GM12864 (cell line): ENCODE measurements at places on chromosomes 11 and 22.

GRCh38 chr22:20243537-20244249 is 24.4 kb downstream of the RTN4R start:
- no peak for DNase-seq

DNA sequence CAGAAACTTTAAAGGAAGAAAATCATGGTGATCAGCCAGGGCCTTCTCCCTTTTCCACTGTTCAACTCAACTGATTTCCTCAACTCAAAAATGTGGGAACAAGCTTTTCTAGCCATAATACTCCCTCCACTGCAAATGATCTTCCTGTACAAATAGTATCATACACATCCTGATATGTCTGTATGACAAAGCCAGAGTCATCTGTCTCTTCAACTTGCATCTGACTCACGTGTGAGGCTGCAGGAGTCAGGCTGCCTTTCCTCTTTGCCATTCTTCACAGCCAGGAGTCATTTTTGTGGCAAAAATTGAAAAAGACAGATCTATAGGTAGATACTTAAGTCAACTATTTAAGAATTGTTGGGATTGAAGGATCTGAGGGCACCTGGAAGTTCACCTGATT is 13.3 kb downstream of the PATZ1 start:
- DNase-seq = no peak

- DNase-seq = no peak
These were observed 23.2 kb downstream of the TIMP3 start for GRCh38 chr22:32824531-32825312.

DNA sequence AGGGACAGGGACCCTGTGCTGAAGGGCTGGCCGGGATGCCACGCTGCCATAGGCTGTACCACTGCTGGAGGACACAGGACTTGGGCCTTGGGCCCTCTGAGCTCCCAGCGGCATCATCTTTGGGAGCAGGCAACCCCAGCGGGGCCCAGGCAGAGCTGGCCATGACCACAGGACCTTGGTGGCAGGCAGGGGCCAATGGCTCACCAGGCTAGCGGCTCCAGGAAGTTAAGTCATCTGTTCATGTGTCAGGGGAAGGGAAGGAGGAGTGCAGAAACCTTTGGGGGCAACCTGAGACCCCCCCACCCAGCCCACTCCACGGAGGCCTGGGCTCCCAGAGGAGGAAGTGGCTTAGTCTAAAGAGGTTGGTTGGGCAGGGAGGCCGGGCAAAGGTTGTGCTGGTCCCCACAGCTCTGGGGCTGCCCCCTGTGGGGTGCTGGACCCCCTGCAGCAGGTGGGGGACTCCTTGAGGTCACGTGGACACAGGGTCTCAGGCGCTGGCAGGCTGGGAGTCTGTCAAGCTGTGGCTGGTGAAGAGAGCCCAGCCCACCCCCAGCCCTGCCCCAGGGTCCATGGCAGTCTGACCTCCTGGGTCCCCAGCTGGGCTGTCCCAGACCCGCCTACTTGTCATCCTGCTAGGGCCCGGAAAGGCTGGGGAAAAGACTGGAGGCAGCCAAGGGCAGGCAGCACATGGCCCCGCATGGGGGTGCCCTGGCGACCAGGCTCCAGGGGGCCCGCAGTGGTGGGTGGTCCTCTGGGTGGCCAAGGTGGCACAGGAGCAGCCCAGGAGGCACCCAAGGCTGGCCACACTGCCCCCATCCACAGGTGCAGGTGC is 184.3 kb downstream of the IGLL1 start:
- DNase-seq = no peak

DNA sequence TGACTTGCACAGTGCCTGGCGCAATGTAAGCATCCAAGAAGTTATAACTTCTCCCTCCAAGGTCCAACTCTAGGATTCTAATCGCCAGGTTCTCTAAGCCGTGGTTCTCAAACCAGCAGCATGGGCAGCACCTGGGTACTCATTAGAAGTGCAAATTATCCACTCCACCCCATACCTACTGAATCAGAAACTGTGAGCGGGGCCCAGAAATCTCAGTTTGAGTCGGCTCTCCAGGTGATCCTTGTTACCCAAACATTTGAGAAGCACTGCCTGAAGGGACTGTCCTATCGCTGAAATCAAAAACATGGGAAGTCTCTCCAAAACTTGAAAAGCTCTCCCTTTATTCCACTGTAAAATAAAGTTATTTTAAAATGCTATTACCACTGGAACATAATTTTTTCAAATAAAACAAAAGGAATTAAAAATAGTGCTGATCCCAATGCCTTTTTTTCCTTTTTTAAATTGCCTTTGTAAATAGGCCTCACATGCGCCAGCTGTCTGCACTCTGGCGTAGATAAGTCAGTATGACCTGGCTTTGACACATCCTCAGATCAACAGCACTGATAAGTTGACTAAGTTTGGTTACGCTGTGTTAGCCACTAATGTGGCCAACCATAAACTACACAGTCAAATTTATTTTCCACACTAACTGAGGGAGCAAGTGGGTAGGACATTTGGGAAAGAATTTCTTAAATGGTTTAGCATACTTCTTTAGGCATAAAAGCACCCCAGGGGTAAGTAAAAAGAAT is 8.4 kb upstream of the CTR9 start:
- no peak for DNase-seq

DNA sequence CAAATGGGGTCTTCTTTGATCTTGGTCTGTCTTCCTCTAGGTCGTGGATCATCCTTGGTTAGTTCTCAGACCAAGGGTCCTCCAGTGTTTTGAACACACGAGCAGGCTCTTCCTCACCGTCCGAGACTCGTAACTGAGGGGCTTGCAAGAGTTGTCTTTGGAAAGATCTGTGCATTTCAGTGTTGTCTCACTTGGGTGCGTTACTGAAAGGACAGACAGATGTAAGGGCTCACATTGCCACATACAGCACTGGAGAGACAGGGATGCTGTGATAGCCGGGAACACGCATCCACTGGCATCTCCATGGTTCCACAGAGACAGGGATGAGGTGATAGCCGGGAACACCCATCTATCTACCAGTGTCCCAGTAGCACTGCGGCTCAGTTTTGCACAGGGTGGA is 15.7 kb downstream of the GLB1L2 start:
- no peak for DNase-seq

- DNase-seq = no peak
These were observed 90.2 kb downstream of the OPCML start for GRCh38 chr11:133441964-133442660.

DNA sequence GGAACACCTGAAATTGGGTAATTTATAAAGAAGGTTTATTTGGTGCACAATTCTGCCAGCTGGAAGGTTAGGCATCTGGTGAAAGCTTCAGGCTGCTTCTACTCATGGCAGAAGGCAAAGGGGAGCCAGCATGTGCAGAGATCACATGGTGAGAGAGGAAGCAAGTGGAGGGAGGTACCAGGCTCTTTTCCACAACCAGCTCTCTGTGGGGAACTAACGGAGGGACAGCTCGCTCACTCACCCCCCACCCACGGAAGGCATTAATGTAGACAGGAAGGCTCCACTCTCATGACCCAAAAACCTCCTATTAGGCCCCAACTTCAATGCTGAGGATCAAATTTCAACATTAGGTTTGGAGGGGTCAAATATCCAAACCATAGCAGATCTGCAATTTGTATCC is 75.6 kb upstream of the ARHGAP32 start:
- no peak for DNase-seq

DNA sequence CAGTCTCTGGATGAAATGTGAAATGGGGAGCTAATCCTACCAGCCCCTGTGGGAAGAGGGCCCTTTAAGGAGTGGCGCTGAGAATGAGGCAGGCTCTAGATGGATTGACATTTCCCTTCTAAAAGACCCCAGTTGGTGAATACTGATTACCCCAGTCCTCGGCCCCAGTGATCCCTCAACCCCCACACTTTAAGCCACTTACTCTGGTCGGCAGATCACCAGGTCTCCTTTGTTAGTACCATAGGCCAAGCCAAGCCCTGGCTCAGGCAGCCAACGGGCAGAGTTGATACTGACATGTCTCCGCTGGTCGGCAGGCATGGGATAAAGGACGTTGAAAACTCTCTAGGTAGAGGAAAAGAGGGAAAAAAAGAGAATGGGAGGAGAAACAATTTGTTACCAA is 26.1 kb upstream of the CHRM4 start:
- DNase-seq = no peak

GRCh38 chr11:116611998-116612620 is 160.7 kb downstream of the BUD13 start:
- no peak for DNase-seq

DNA sequence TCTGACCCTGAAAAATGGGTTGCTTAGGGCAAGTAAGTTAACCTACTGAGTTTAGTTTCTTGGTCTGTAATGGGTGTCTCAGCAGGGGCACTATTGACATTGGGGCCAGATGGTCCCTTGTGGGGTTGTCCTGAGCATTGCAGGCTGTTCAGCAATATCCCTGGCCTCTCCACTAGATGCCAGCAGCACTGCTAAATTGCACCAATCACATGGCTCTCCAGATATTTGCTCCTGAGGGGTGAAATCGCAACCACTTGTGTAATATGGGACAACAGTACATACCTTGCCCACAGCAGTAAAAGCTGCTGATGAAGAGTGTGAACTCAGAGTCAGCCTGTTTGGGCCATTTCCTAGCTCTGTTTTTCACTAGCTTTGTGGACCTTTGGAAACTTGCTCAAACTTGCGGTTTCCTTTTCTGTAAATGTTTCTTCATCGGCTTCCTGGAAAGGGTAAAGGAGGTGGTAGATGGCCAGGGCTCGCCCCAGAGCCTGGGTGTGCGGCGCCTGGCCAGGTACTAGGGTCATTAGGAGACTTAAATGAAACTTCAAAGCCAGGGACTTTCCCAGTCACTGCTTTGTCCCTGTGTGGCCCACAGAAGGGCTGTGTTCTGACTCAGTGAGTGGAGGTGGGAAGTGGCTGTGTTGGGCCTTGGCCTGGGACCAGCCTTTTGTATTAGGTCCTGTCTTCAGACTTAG is 13.0 kb downstream of the NCF4 start:
- DNase-seq = peak; percentile 60

GRCh38 chr11:46902694-46903093 is 15.7 kb downstream of the LRP4 start:
- no peak for DNase-seq

- no peak for DNase-seq
These were observed 24.6 kb upstream of the ZBTB16 start for GRCh38 chr11:114034956-114035355.

DNA sequence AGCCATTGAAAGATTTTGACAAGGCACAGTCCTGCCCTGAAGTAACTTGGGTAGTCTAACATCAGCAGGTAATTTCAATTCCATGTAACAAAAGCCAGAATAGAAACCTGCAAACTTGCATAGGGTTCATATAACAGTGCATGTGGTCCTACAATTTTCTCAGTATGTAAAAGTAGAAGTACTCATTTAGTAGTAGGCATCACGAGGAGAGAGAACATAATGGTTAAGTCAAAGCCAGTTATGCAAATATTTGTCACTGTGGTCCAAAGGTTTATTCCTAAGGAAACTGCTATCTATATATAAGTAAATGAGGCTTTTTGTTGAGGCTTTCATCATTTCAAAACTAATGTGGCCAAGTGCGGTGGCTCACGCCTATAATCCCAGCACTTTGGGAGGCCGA is 10.1 kb downstream of the ATP5MG start:
- DNase-seq = no peak

DNA sequence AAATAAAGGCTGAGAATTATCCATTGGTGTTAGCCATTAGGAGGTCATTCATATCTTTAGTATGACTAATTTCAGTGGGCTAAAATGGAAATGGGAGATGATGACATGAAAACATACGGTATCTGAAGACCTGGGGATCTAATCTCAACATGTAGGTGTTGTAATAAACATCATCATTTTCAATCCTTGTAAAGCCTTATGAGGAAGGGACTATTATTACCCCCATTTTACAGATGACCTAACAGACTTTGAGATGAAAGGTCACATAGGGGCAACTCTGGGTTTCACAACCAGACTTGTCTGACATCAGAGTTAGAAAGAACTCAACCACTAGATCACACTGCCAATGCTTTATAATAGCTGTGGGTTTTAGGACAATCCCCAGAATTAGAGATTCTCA is 34.8 kb upstream of the TMEM135 start:
- no peak for DNase-seq

DNA sequence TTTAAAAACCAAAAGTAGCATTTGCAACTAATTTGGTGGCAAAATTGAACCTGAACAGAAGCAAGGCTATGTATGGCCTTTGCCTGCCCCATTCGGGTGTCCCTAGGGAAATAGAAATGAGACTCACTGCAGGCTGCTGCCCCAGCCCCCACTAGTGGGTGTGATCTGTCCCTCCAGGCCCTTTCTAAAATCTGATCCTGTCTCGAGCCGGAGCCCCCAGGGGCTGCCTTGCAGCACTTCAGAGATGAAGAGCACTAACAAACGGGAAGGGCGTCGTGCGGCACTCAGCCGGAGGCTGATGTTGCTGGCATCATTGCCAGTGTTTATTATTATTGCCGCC is 43.2 kb downstream of the CD82 start:
- DNase-seq = no peak

DNA sequence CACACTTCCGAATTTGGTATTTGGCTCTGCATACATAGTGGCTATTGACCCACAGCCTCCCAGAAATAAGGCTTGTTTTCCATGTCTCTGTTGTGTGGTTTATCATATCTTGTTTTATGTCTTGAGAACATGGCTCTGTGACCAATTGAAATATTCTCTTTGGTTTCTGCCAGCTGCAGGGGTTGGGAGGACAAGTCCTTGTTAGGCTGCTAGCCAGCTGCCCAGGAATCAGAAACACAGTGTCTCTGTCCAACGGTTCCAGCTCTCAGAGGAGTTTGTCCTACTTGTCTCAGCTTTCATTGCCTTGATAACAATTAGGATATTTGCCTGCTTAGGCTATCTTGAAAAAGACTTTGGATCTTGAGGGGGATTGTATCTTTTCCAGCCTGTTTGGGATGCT is 6.0 kb upstream of the SLC7A4 start:
- DNase-seq = no peak

GRCh38 chr22:21032037-21032867 is at the start of gene SLC7A4:
Gene SLC7A4 (minus strand): TSS chr22:21032561. CDS start chr22:21031812, 749 bp downstream.
- no peak for DNase-seq

GRCh38 chr22:38861170-38861876 is 10.7 kb downstream of the CBX6 start:
- DNase-seq = no peak

DNA sequence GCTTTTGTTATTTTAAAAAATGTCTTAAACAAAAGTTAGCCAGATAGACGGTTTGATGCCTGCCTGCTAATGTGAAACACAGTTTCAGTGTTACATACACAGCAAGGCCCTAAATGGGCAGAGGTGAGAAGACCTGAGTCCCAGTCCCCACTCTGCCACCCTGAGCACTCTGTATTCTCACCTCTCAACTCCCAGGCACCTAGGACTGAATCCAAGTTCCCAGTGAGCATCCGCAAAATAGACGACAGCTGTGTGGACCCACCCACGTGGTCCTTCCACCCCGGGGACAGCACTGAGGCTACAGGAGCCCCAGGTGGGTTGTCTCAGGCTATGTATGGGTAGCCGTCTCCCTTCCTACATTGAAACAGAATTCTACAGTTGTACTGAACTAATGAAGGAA is 111.5 kb downstream of the RPL27A start:
- DNase-seq = no peak

- no peak for DNase-seq
These were observed 1.2 kb downstream of the P2RY6 start for GRCh38 chr11:73273222-73273895.
